ENCODE measurements at places on chromosomes 7 and 10.

DNA sequence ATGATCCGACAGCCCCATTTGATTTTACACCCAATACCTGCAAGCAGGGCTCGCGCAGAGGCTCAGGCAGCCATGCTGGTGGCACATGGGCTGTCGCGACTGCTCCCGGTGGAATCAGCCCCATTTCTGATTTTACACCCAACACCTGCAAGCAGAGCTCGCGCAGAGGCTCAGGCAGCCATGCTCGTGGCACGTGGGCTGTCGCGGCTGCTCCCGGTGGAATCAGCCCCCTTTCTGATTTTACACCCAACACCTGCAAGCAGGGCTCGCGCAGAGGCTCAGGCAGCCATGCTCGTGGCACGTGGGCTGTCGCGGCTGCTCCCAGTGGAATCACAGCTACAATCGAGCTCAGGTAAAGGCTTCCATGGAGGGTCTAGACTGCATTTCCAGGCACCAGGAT is 244.1 kb downstream of the PTPRN2 start:
- DNase-seq = no peak

DNA sequence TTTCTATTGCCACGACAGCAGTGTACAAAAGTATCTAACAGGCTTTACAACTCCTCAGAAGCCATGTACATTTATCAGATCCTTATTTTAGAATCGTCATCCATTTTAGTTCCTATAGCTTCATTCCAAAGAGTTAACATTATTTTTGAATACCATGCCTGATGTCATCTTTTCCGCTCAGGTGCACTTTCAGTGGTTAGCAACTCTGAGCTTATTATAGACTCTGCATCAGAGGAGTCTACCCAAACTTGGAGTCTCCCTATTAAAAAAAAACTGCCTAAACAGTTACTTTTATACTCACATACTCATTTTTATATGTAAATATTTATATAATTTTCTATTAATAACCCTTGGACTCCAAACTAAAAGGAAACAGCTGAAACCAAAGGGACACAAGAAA is 31.6 kb upstream of the PRSS37 start:
- no peak for DNase-seq

GRCh38 chr7:26381476-26382353 is 90.1 kb downstream of the SNX10 start:
- no peak for DNase-seq

GRCh38 chr10:110629680-110630191 is 14.4 kb upstream of the RBM20 start:
- DNase-seq = no peak

GRCh38 chr10:92240289-92241157 is 50.4 kb downstream of the CPEB3 start:
- DNase-seq = peak; percentile 32

- DNase-seq = no peak
Measured at GRCh38 chr7:131826960-131827359, 270.5 kb upstream of the PODXL start.

GRCh38 chr7:22420973-22421635 is 64.2 kb upstream of the RAPGEF5 start:
- DNase-seq = no peak

- DNase-seq = no peak
Measured at GRCh38 chr7:91383905-91384274, 119.7 kb downstream of the FZD1 start.

GRCh38 chr10:128001849-128002248 is 94.9 kb downstream of the PTPRE start:
- DNase-seq = no peak
